COR-L47 (cell line): ENCODE measurements at places on chromosomes 5 and 9.

- peak; percentile 5 for DNase-seq
Observed at GRCh38 chr5:5422819-5423515, 490 bp downstream of the ICE1 start.

- no peak for DNase-seq
Observed at GRCh38 chr9:112086627-112087026, 88.5 kb downstream of the SUSD1 start.

DNA sequence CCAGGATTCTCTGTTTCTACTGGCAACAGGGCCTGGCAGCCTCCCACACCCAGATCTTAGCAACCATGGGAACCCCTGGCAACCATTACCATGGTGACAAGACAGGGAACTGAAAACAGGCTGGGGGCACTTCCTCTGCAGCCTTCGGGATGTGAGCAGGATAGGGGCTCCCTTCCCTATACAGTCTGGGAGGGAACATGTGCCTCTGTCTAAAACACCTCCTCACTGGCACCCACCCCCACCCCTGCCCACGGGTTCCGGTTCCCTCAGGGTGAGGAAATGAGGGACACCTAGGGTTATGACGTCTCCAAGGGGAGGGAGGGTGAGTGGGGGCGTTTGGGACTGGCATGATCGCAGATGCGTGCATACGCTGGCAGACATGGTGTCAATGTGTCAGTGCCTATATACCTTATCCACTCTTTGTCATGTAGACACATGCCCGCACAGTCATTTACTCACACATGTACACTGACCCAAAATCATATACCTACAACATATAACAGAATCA lies 3.0 kb upstream of the DNAJB5 start:
- peak; percentile 89 for DNase-seq

DNA sequence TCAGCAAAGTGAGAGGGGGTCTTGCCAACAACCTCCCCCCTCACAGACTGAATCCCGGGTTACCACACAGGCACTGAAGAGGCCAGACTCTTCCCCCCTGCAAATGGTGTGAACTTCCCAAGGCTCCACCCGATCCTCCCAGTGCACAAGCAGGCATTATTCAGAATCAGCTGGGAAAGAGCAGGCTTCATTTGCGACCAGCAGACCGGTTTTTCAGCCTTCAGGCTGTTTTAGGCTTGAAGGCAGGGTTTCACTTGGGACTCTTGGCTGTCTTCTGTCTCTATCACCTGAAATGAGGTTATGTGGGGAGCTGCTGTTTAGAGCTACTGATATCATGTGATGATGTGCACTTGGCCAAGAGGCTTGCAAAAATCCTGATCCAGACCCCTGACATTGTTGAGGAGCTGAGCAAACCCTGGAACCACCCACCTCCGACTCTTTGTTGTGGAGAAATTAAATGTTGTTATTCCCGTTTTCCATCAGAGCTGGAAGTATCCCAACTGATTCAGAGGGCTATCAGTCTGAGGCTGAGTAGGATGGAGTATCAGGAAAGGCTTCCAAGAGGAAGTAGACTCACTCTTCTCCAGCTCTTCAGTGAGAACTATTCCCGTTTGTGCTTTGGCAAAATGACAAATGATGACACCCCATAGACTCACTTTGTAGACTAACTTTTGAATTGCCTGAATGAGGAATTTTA lies 63.3 kb upstream of the ZFR start:
- no peak for DNase-seq

GRCh38 chr9:103798620-103799019 lies 295.5 kb upstream of the SMC2 start:
- peak; percentile 8 for DNase-seq

- DNase-seq = peak; percentile 5
Observed at GRCh38 chr5:111422747-111423720, 89.3 kb downstream of the STARD4 start.
